ENCODE measurements at places on chromosomes 12 and 14.

- no peak for DNase-seq
Measured at GRCh38 chr12:82627799-82628198, 58.9 kb upstream of the TMTC2 start.

DNA sequence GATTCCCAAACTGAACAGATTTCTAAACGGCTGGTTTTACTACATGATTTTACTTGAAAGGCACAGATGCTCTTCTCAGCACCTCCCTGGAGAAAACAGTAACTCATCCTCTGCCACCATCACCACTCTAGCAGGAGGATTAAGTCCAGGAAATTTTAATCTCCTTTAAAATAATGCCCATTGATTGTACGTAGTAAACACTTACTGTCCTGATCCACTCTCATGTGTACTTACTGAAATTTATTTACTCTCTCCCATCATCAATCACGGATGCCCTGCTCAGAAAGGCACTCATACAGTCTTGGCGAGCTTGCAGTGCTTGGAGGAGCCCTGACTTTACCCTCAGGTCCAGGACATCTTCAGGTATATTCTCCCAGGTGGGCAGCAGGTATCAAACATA, 239.8 kb upstream of the EGLN3 start:
- DNase-seq: no peak

- no peak for DNase-seq
Measured at GRCh38 chr12:19203539-19204506, 74.3 kb downstream of the PLEKHA5 start.

DNA sequence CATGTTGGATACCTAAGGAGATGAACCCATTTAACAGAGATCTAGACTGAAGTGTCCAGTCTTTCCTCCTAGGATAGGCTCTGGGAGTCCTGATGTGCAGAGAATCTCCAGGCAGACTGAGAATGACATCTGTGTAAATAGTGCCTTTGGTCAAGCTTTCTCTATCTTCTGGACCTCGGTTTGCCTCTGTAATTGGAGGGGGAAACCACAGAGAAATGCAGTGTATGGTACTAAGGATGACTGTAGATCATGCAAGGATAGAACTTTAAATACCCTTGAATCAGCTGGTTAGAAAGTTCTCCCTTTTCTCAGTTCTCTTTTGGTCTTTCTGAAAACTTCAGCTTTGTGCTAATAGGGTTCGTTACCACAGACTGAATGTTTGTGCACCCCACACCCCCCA, 112.2 kb downstream of the PTPN11 start:
- no peak for DNase-seq

GRCh38 chr14:55398679-55399078, 13.0 kb downstream of the ATG14 start:
- no peak for DNase-seq

GRCh38 chr12:54475537-54475936, 2.1 kb upstream of the GTSF1 start:
- DNase-seq: no peak

DNA sequence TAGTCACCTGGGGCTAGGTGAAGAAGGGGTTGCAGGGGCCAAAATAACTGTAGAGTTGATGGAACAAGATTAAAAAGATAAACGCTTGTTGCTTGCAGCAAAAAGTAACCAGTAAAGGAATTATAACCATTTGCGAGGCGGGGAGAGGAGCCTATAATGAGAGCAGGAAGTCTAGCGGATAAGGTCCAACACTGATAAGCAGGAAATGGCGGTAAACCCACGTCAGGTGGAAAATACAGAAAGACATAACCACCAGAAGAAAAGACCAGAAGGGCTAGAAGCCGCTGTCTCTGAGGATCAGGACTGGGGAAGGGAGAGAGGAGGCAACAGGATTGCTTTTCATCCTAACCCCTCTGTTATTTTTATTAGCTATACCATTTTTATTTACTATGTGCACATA, 303.3 kb downstream of the DPF3 start:
- DNase-seq: no peak

- no peak for DNase-seq
Measured at GRCh38 chr14:76426161-76426696, 50.3 kb downstream of the ESRRB start.

GRCh38 chr12:61996717-61997116, 263.5 kb upstream of the USP15 start:
- no peak for DNase-seq

DNA sequence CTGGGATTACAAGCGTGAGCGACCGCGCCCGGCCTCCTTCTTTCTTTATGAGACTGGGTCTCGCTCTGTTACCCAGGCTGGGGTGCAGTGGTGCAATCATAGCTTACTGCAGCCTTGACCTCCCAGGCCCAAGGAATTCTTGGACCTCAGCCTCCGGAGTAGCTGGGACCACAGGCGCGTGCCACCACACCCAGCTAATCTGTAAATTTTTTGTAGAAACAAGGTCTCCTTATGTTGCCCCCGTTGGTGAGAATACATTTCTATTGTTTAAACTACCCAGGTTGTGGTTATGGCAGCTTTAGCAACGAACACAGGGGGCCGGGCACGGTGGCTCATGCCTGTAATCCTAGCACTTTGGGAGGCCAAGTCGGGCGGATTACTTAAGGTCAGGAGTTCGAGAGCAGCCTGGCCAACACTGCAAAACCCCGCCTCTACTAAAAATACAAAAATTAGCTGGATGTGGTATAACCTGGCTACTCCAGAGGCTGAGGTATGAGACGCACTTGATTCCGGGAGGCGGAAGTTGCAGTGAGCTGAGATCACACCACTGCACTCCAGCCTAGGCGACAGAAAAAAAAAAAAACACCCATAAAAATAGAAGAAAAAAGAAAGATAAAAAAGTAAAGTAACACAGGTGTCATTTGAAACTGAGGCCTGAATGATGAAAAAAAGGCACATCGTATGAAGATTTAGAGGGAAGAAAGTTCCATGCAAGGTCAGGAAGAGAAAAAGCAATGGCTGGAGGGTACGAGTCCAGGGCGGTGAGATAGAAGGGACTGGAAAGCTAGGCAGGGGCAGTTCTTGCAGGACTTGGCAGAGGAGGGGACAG, 977 bp upstream of the TMEM120B start:
- no peak for DNase-seq

DNA sequence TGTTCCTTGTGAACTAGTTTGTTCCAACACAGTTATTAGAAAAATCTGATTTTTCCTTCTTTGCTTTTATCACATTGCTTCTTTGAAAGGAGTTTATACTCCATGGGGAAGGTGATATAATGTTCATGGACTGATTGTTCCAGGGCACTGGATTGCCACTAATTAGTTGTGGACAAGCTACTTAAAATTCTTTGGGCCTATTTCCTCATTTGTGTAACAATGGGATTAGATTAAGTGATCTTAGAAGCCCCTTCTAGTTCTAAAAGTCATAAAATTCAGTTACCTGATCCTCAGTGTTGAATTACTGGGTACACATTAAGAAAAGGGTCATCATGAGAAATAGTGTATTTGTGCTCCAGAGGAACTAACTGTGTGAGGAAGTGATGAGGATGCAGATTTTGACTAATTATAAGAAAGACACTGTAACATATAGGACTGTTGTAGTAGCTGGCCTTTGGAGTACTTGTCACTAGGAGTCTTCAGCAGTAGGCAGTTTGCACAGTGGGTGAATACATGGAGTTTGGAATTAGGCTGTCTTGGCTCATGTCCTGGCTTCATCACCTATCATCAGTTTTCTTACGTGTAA, 82.2 kb downstream of the MIA2 start:
- DNase-seq: no peak

- no peak for DNase-seq
Measured at GRCh38 chr12:58309806-58310205, 368.4 kb downstream of the ATP23 start.

GRCh38 chr12:69515394-69515930, 45.3 kb downstream of the FRS2 start:
- DNase-seq: no peak

DNA sequence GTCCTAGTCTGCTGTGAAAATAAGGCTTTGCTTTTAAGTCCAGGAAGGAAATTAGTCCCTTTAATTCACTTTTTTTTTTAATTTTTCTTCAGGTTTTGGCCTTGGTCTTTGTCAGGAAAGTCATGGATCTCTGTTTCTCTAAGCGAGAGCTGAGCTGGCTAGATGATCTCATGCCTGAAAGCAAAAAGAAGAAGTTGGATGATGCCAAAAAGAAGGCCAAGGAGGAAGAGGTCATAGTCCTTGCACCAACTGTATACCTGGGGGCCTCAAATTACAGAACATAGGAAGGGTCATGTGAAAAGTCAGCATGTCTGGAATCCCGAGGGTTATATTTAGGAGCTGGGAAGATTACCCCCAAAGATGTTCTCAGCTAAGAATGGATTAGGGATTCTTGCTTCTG, 72.3 kb downstream of the SLC4A8 start:
- no peak for DNase-seq

DNA sequence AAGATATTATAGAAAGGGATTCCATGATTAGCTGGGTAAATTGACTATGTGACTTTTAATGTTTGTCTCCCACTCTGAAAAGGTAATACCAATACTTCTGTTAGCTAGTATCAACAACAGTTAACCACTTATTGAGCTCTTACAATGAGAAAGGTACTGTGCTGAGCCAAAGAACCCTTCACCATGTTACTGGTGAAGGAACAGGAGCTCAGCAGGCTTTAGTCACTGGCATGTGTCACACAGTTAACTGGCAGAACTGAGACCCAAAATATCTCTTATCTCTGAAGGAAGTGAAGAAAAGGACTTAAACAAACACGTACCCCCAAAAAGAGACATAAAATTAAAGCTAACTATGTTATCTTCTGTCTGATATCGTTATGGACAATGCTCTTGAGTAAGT, 170.6 kb downstream of the MED13L start:
- no peak for DNase-seq

- no peak for DNase-seq
Measured at GRCh38 chr12:14408208-14408607, 42.7 kb downstream of the ATF7IP start.

DNA sequence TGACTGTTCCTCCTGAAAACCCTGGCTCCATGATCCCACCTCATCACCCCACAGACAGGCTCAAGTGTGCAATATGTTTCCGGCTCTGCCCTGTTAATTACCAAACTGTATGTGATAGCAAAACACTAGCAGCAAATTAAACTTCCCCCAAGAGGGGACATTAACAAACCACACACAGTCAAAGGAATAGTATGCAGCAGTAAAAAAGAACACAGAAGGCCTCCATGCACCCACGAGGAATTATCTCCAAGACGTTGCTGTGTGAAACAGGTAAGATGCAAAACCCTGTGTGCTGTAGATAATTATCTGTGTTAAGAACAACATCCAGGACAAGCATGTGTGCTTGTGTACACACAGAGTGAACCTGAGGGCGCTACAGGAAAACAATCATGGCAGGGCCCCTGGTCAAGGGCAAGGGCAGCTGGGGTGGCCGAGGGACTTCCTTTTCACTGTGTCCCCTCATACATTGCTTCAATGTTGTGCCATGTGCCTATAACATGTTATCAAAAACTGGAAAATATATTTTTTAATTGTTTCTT, 35.8 kb downstream of the ITPK1 start:
- no peak for DNase-seq

DNA sequence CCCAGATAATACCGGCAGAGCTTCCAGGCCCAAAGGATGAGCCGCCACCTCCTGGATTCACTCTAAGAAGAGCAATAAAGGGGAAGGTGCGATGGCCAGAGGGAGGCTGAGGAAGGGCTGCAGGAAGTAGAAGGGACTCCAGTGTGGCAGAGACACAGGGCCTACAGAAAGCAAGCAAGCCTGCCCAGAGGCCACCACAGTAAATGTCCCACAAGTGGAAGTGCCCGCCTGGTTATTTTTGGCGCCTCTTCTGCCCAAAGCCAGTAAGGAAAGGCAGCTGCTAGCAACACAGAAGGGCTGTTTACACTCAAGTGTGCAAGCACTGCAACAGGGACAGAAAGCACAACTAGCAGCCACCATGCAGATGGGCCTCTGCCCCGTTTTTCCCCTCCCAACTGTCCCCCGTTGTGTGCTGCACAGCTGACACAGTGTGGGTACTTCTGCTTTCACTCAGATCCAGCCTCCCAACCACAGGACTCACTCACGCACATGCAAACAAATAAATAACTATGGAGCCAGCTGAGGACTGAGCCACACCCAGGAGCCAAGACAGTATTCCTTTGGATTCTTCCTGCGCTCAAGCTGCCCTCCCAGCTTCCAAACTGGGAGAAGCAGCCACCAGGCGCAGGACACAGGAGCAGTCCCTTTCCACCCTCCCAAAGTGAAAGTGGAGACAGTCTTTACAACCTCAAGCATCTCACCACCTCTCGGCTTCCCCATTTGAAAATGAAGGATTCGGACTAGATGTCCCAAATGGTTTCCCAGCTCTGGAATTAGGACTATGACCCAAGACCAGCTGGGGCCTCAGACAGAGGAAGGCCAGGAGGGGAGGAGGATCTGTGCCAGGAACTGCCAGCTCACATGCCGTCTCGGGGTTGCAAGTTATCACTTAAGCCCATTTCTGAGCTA, 40.0 kb upstream of the PNMA1 start:
- DNase-seq: no peak

DNA sequence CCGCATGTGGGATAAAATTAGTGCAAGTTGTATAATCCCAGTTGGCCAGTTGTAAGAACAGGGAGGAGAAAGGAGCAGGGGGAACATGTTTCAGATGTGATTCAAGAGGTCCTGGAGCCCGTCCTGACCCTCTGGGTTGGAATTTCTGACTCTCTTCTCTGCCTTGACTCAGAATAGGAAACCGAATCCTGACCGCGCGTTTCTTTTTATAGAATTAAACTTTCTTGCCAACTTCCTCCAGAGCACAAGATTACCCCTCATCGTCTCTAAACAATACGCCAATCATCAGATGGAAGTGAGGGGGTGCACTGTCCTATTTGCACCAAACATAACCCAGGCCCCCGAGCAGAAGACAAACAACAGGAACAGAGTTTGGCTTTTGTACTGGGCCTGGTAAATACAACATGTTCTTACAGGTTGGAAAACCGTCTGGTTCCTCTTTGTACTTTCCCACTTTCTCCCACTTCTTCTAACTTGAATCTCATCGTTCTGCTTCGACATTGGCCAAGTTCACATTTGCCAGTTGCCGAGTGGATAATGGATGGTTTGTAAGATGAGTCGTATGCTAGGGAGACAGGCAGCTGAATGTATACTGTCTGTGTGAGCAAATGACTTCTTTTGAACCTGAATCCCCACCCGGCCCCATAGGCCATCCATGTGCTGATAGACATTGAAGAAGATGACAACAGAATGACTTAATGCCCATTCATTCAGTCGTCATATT, 42.6 kb upstream of the MED13L start:
- no peak for DNase-seq

GRCh38 chr12:111685322-111685810, 390 bp downstream of the BRAP start:
- DNase-seq: no peak

DNA sequence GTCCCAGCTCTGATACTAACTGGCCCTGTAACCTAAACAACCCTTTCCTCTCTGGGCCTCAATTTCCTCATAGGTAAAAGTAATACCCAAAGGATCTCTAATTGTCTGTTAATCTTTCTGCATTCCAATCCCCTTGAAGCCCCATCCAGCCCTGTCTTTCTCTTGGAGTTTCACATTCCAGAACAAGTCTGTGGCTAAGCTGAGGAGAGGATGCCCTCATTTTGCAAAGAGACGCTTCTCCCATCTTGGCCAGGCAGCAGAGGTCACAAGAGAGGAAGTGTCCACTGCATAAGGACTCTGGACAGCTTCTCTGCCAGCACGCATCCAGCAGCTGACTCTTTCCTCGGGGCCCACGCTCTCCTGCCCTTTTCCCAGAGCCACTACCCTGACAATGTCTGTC, 263.4 kb upstream of the FKBP4 start:
- DNase-seq: no peak

GRCh38 chr14:105168979-105169507, 467 bp upstream of the JAG2 start:
- no peak for DNase-seq

- no peak for DNase-seq
Measured at GRCh38 chr12:128267131-128267622, at the start of gene TMEM132C. TMEM132C (plus strand) TSS chr12:128267170; CDS start chr12:128267403, 233 bp downstream.

- DNase-seq: no peak
Measured at GRCh38 chr14:21807975-21808374, 134.4 kb upstream of the OR4E1 start.

All from esophagus squamous epithelium (tissue), 5 donors.